ENCODE measurements at places on chromosomes 11 and 22.

GRCh38 chr11:65034423-65034822 lies 6.6 kb upstream of the SAC3D1 start:
- DNase-seq = no peak

DNA sequence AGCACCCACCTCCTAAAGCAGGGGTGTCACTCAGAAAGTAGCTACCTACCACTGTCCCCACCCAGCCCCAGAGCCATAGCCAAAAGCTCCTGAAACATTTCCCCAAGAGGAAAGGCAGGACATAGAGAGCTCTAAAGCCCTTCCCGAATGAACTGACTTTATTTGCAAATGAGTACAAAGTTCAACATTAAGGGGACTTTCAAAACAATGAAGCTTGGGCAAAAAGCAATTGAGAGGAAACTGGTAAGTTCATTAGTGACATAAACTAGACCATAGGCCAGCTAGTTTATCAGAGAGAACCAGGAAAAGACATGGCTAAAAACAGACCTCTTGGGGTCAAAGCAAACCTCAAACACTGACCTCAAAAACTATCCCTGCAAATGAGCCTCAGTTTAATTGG lies 72.7 kb downstream of the IGLL5 start:
- DNase-seq = no peak

DNA sequence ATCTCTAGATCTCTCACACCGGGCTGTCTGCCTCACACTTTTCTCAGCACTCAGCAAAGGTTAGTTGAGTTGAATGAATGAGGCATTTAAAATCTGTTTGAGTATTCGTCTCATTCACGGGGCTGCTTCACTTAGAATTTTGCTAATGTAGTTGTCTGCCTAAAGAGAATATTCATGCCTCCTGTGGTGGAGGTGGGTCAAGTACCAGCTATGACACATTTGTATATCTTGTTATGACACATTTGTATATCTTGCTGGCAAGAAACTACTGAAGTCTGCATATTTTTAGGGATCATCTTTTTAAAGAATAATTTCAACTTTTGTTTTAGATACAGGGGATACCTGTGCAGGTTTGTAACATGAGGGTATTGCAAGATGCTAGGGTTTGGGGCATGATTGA lies 43.1 kb downstream of the LDLRAD3 start:
- no peak for DNase-seq

DNA sequence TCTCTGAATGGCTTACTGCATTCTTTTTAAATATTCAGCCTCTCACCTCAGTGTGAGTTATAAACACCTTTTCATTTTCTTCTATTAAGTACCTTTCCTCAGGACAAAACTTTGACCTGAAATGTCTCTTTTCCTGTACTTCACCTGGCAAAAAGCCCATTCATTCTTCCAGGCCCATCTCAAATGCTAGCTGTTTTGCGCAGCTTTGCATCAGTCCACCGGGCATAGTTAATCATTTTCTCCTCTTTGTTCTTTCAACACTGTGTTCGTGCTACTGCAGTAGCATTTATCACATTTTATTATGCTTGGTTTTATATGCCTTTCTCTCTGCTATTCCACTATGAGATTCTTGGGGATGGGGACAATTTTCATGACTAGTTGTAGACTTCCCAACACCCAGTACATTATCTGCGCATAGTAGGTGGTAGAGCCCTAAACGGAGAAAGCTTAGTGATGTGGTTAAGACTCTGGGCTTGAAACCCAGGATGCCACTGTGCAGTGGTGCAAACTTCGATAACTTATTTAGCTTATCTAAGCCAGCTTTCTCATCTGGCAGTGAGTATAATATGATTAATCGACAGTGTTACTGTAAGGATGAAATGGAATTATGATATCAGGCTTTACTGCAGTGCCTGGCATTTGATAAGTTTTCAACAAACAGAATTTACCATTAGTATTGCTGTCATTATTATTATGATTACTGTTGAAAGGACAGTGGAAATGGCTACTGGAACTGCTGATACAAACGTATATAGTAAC lies 695.7 kb downstream of the NELL1 start:
- no peak for DNase-seq

DNA sequence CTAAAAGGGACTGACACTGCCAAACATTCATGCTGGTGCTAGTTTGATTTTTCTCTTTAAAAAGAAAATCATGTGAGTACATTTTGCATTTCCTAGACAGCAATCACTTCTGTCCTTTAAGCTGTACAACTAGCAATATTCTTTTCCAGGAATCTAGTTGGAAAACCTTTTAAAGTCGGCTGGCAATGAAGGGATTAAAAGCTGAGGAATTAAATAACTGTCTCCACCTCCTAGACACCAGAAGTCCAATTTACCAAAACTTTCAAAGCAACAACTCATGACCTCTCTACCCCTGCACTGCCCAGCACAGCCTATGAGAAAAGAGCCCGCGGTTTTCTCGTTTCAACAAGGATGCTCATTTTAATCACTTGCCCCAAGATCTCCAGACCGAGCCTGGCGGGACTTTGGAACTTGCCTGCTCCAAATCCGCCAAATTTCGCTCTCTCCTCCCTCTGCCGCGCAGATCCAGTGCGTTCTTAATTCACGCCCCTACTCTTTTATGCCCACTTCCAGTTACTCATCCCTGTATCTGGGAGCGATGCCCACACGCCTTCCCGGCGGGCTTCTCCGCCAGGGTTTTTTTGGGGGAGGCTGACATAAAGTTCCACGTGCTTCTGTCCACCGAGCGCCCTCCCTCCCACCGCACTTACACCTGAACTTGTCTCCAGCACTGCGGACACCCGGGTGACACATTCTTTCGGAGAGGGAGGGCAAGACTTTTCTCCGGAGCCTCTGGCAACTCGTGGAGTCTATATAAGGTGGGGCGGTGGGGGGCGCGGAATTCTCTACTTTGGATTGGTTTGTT lies 2.5 kb downstream of the MPPED2 start:
- DNase-seq = no peak

GRCh38 chr22:35960854-35961253 lies 67.8 kb downstream of the RBFOX2 start:
- DNase-seq = no peak

DNA sequence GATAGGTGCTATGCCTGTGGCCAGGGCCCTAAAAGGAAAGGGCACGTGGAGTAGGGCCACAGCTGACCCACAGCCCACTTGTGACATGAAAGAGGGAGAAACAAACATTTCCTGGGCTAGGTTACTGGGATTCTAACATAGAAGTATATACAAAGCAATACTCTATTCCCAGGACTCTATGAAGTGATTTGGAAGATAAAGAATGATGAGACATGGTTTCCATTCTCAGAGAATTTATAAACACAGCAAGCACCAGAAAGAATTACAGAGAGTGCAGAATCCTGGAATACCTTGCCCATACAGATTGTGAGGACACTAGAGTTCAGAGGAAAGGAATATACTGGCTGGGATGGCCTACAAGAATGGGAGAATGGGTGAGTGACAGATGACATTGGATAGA lies 86.4 kb downstream of the KIRREL3 start:
- DNase-seq = no peak

Data from activated naive CD8-positive, alpha-beta T cell treated with anti-CD3 and anti-CD28 coated beads, Interleukin-2, amount 10 ng/mL, durations not matched to agents 7 days and 5 days (primary cell).